ENCODE measurements at places on chromosomes 4 and X. TPM values are rescaled to one million over a fixed set of nuclear protein-coding genes. Genes with fewer than 3 reads are reported as not detected.

GRCh38 chr4:102315532-102315931, 29.8 kb downstream of the SLC39A8 start:
- DNase-seq: no peak

DNA sequence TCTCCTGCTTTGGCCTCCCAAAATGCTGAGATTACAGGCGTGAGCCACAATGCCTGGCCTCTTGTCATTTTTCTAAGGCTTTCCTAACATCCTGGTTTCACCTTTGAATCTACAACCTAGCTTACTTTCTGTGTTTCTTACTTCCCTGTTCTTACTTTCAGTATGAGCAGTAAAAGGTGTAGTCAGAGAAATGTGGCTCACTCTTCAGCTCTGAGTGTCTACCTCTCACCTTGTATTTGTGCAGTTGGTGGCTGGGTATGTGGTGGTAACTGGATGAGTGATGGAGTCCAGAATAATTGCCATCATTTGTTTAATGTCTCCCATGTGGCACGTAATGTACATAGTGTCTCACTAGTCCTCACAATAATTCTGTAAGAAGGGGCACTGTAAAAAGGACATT, 19.1 kb upstream of the CXCL11 start:
- DNase-seq: no peak

GRCh38 chrX:40749681-40750494, 14.5 kb upstream of the MED14 start:
- DNase-seq: no peak

The FMR1NB gene
- total RNA-seq: not detected

Measured in neural progenitor cell (in vitro differentiated cells).